ENCODE measurements at places on chromosomes 1 and 21.

GRCh38 chr1:84598418-84598817, 24.2 kb upstream of the CTBS start:
- no peak for DNase-seq

GRCh38 chr1:117572546-117572945, 33.3 kb upstream of the TENT5C start:
- DNase-seq = no peak

GRCh38 chr1:92081031-92081430, 886 bp downstream of the BTBD8 start:
- DNase-seq = no peak

DNA sequence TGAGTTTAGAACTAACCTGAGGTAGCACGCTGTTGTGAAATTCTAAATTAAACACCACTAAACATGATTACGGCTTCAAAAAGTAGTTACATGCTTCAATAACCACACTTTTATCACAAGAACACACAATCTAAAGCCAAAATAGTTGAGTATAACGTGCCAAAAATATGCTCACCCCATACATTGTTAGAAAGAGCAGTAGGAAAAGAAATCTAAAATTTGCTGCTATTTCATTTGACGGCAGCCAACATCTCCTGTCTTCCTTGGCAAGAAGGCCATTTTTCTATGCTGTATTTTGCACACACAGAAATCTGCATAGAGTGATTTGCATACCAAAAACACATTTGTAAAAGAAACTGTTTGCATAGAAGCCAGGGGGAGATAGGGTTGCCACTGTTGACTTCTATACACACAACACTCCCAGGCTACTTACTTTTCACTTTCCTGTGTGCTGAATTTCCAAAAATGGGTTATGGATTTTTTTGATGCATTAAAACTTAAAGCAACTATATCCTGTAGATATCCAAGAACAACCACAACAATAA, 42.9 kb upstream of the DMRTB1 start:
- DNase-seq = no peak

DNA sequence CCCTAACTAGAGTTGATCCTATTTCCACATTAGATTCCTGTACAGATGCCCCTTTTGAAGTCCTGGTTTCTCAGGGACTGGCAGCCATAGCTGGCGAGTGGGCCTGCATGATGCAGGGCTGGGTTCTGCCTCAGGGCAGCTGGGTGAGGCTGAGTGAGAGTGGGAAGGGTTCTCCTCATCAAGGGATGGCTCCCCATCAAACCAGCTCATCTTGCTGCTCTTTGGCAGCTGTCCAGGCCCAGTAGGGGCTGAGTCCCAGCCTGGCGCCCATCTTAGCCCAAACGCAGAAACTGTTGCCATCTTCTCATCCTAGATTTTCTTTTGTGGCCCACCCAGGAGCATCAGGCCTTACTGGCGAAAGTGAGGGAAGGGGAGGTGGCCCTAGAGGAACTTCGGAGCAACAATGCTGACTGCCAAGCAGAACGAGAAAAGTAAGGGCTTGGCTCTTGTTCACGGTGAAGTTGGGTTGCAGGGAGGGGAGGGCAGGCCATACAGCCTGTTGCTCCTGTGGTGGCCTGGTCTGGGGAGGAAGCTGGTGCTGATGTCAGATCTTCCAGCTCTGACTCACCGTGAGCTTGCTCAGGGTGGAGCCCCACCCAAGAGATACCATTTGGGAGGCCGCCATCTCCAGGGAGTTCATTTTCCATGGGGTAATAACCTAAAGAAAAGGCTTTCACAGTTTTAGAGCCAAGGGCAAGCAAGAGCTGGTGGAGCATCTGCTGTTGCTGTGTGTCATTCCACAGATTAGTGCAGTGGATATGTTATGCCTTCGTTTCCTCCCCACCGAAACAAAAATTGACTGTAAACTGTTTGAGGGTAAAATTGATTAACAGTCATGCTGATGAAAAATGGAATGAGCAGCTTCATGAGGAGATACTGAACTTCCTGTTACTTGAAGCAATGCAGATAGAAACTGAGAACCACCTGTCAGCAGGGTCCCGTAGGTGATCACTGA, 34.7 kb downstream of the TUFT1 start:
- no peak for DNase-seq

DNA sequence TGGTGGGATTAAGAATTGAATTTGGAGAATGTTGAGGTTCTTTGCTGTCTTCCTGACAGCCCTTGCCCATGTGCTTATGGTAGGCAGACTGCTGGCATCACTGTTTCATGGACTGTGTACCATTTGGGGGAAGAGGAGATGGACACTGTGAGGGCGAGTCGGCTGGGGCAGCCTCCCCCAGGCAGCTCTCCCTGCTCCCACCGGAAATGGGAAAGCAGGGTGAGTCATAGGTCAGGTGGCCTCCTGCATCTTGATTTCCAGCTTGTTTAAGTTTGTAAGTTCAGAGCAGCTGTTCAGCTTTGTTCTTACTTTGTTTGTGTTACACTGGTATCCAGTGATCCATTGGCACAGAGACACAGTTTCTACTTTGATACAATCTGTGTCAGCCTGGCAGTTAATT, 87.2 kb upstream of the CNIH3 start:
- no peak for DNase-seq

GRCh38 chr1:153245466-153245865, 14.0 kb upstream of the LORICRIN start:
- DNase-seq = no peak

DNA sequence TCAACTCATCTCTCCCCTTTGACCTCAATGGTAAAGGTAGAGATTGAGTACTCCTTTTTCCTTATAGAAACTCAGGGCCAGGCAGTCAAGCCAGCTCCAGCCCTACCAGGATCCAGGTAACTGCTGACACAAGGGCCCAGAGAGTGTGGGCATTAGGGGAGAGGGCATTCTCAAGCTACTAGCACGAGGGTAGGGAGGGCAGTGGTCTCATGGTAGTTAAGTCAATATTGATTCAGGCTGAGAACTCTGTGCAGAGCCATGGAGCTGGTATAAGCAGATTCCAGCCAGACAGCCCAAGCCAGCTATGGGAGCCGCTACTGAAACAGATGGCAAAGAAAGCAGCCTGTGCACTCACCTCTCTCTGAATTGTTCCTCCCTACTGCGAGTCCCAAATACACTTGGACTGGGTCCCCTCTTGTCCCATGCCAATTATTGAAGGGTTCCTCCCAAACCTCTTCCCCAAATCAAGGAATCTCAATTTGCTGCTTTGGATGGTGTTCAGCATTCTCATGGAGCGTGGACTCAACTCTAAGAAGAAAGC, 2.8 kb downstream of the PI4KB start:
- DNase-seq = no peak

DNA sequence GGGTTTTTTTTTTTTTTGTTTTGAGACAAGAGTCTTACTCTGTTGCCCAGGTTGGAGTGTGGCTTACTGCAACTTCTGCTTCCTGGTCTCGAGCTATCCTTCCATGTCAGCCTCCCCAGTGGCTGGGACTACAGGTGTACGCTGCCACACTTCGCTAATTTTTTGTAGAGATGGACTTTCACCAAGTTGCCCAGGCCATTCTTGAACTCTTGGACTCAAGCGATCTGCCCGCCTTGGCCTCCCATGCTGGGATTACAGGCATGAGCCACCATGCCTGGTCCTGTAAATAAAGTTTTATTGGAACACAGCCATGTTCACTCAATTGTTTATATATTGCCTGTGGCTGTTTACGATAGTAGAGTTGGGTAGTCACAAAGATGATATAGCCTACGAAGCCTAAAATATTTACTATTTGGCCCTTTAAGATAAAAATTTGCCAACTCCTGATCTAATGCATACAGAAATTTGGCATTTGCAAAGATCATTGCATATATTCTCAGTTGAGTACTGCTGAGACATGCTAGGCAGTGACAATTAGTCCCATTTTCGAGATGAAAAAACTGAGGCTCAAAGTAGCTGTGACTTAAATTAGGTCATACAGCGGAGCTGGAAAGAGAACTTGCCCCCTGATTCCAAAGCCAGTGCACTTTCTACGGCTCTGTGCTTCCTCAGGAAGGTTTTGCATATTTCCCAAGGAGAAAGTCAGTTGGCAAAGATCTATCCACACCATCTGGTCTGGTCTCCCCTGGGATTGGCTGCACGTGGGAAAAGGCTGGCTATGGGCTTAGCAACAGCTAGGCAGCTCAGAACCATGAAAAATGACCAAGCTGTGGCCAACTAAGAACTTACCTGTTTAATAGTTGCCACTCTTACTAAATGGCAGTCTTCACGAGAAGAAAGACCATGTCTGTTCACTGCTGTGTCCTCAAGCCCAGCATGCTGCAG, 19.4 kb downstream of the MECR start:
- no peak for DNase-seq

GRCh38 chr1:8962812-8963530, 17.3 kb downstream of the CA6 start:
- no peak for DNase-seq

- peak; percentile 77 for DNase-seq
Measured at GRCh38 chr1:150012611-150013010, 2.1 kb upstream of the OTUD7B start.

DNA sequence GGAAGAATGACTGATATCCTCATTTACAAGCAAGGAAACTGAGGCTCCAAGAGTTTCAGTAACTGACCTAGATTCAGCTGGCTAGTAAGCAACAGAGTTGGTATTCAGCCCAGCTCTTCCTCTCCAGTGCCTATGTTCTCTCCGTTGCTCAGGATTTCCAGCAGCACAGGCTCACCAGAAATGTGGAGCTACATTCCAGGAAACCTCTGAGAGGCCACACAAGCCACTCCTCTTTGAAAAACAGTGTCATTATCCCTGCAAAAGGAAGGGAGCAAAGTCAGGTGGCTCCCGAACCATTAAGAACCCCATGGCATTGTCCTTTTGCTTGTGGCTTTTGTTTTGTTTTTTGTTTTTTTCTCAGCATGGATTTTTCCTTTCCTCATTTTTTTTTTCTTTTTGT, 40.6 kb upstream of the DUSP10 start:
- DNase-seq = no peak

GRCh38 chr21:45308194-45309068, 20.7 kb upstream of the POFUT2 start:
- no peak for DNase-seq

DNA sequence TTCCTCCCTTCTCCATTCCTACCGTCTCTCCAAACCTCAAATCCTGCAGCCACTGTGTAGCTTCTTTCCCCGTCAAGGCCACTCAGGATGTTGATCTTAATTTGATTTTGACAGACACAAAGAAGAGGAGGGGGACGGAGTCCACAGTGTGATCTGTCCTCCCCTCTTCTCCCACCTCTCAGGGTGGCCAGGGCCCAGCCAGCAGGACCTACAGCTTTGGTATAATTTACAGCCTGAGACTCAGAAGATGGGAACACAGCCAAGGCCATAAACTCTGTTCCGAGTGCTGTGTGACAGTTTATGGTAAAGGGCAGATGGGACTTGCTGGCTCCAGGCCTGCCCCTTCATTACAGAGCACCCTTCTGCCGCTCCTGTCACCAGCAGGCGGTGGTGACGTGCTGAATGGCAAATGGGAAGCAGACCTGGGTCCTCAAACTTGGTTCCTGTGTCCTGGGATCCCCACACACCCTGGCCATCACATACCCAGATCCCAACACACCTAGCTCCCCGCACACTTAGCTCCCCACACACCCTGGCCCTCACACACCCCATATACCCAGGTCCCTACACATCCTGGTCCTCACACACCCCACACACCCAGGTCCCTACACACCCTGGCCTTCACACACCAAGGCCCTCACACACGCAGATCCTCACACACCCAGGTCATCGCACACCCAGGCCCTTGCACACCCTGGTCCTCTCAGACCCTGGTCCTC, 71.6 kb downstream of the CD2 start:
- no peak for DNase-seq

GRCh38 chr1:170262276-170262939, 116.6 kb downstream of the NTMT2 start:
- DNase-seq = no peak

GRCh38 chr1:155912056-155912536, 947 bp upstream of the RIT1 start:
- no peak for DNase-seq

- DNase-seq = no peak
Measured at GRCh38 chr1:90273241-90273774, 278.4 kb downstream of the ZNF326 start.

GRCh38 chr21:43921979-43922945, 57.2 kb downstream of the AGPAT3 start:
- DNase-seq = peak; percentile 12

DNA sequence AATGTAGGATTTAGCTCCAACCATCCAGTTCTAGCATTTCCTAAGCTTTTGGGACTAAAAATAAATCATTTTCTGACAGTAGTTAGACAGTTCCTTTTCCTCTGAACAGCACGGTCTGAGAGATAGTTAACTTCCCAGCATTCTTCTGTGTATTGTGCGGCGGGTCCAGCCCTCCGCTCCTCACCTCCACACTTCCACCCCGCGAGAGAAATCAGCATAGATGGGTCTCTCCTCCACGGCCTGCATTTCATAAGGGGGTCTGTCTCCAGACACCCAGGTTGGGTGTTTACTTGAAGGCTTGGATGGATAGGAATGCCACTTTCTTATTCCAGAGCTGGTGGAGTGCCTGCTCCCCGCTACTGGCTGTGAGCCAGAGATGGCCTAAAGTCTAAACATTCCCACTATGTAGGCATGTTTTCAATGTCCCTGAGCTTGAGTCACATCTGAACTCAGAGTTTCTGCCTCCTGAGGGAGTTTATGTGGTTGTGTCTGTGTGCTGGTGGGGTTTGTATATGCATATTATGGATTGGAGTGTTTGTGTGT, 38.0 kb upstream of the PPP2R5A start:
- no peak for DNase-seq

DNA sequence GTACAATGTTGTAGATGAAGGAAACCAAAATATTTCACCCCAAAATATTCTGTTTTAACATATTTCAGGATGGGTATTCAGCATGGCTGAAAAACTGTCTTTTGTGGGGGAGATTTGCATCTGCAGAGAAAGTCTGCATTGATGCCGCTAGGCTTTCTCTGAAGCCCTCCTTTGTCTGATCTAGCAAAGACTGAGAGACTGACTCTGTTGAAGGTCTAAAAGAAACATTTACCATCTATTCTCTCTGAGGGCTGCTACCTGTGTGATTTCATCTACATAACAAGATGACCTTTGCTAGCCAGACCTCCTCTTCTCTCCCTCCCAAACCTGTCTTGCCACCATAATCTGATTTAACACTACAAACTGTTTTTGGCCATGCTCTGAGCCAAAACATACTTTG, 12.4 kb upstream of the MT1HL1 start:
- no peak for DNase-seq

DNA sequence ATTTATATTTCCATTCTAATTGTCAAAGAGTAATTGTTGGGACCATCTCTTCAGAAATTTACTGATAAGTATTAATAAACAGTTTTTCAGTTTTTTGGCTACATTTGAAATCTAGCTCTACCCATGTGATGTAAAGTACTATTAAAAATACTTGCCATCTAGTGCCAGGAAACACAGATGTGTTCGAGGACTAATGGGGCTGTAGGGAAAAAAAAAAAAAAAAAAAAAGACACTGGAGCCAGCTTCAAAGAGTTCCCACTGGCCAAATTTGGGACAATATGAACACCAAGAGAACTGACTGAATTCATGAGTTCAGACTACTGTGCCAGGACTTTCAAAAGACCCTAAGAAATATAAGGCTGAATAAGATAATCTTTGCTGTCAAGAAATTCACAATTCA, 65.2 kb upstream of the GFI1 start:
- no peak for DNase-seq

GRCh38 chr1:40818264-40818961, 34.8 kb downstream of the KCNQ4 start:
- no peak for DNase-seq
